ENCODE measurements at places on chromosomes 5 and 9.

DNA sequence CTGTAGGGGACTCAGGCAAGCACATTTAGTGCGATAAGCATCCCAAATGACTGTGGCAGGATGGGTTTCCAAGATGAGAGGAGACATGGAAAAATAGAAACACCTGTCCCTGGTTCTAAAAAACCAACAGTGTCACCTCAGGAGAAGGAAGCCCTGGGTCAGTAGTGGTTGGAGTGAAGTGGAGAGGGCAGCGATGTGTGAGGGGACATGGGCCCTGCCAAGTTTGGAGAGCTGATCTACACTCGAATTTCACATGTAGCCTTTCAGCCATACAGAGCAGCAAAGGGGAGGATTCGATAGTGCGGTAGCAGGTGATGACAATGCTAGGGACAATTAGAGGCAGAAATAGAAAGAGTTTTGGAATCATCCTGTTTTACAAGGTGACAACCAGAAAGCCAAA, 32.6 kb upstream of the LHX2 start:
- no peak for DNase-seq

DNA sequence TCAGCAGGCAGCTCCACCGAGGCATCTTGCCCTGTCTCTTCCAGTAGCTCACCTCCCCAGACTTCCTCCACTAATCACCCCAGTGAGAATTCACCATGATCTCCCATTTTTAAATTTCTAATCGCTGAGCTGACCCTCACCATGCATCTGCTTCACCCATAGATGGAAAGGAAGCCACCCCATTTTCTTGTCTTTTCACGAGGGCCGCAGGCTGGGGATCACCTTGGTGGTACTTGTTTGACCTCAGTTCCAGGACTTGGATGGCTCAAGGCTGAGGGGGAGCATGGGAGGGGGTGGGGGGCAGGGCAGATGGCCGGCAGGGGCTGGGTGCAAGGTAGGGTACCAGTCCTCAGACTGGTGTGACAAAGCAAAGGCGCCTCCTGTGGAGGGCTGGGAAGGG, 3.6 kb downstream of the PROP1 start:
- DNase-seq: no peak

DNA sequence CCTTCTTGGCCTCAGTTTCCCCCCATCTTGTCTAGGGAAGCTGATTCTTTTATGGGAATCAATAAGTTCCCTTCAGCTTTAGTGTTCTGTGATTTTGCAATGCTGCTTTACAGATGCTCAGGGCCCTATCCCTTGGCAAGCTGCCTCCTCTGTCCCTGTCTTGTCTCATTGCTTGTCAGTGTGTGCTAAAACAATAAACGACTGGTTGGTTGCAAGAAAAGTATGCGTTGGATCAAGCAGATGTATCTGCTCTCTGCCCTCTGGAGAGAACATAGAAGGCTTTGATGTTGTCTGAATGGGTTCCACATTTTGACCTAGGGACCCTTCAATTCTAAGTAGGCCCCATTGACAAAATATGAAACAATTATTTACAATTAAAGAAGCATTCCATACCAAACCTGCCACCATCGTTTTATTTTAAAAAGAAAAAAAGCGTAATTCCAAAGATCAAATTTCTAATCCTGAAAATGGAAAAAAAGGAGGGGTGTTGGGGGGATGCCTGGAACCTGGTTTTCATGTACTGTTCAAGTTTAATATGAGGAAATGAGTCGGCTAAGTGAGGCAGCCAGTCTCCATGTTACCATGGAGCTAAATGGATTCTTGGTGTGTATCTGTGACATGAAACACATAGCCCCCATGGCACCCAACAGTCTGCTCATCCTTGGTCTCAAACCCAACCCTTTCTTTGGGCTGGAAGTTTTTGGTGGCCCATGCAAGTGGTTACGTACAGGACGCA, 31.2 kb upstream of the TARS1 start:
- DNase-seq: no peak

GRCh38 chr5:166722939-166723338, 1568.5 kb upstream of the WWC1 start:
- DNase-seq: no peak

- DNase-seq: no peak
These were observed 19.6 kb downstream of the TCERG1 start for GRCh38 chr5:146466521-146467349.

- no peak for DNase-seq
These were observed 889 bp upstream of the ADAMTS12 start for GRCh38 chr5:33892620-33893137.

- no peak for DNase-seq
These were observed 18.7 kb downstream of the IFT74 start for GRCh38 chr9:26974927-26975326.

- no peak for DNase-seq
These were observed 209.5 kb downstream of the DCP2 start for GRCh38 chr5:113186061-113186460.

- DNase-seq: no peak
These were observed 78.0 kb downstream of the PTCH1 start for GRCh38 chr9:95438561-95439357.

DNA sequence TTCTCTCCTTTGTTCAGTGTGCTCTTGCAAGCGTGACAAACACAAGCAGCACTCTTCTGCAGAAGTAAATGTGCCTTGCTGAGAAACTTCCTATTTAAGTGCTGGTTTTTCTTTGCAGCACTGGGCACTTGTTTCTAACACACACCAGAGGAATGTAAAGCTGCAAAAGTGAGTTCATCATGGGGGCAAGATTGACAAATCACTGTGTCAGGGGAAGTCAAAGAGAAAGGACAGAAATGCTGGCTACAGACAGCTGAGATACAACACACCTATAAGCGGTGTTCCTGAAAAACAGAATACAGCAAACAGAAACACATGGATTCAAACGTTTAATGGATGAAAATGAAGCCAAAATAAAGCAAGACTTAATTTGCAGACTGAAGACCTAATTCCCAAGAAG, 19.6 kb downstream of the ROR2 start:
- DNase-seq: no peak

- no peak for DNase-seq
These were observed 18.5 kb downstream of the TPPP start for GRCh38 chr5:674630-675011.

DNA sequence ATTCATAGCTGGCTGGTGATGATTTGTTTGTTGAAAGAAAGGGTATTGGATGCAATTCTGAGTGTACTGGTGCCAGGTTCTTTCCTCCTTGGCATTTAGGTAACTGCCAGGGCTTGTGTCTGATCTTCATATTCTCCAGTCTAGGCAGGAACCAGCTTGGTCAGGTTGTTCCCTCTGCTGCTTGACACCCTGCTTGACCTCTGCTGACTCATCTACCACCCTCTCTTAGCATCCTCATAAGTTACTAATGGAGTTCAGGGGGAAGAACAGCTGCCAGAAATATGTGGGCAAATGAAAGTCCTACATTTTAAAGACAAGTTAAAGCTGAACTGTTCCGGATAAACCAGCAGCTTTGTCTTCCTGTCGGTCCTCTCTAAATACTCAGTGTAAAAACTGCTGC, 116.1 kb upstream of the TNC start:
- no peak for DNase-seq

- no peak for DNase-seq
These were observed 1181.7 kb downstream of the EFNA5 start for GRCh38 chr5:106489004-106489403.

DNA sequence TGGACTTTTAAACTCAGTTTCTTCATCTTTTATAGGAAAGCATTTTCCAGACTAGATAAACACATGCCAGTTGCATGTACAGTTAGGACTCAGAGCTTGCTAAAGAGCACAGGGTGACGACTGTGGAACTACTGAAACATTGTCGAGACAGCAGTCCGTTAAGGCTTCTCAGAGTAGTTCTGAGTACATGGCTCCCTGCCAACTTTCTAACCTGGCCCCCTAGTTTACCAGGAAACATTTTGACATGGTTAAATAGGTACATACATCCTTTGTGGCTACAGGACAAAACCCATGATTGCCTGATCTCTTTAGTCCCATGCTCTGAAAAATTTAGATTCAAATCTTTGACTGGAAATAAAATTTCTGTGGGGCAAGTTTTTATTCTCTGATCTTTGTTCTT, 129.7 kb downstream of the SLF1 start:
- DNase-seq: no peak

DNA sequence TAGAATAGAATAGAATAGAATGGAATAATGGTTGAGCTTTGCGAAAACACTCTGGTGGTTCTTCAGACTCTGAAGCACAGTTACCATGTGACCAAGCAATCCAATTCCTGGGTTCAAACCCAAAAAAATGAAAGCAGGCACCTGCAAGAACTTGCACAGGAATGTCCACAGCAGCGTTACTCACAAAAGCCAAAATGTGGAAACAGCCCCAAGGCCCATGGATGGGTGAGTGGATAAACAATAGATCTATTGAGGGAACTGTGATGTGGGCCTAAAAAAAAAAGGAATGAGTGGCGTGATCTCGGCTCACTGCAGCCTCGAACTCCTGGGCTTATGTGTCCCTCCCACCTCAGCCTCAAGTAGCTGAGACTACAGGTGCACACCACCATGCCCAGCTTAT, 21.4 kb upstream of the TMEM250 start:
- no peak for DNase-seq

- no peak for DNase-seq
These were observed 17.8 kb downstream of the TBCA start for GRCh38 chr5:77758141-77758938.

DNA sequence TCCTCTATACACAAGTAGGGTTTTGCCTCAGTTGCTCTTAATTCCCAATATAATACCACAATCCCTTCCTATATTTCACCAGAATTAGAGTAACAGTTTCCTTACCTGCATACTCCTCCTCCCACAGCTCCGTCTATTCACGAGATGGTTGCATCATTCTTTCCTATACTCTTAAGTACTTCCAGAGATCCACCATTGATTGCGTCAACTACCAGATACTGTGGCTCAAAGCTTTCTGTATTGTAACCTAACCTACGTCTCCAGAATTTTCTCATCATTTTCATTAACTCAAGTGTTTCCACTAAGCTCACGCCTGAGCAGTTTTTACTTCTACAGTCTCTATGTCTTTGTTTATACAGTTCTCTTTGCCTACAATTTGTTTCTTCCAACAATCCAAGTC, 31.2 kb upstream of the MINAR2 start:
- DNase-seq: no peak

DNA sequence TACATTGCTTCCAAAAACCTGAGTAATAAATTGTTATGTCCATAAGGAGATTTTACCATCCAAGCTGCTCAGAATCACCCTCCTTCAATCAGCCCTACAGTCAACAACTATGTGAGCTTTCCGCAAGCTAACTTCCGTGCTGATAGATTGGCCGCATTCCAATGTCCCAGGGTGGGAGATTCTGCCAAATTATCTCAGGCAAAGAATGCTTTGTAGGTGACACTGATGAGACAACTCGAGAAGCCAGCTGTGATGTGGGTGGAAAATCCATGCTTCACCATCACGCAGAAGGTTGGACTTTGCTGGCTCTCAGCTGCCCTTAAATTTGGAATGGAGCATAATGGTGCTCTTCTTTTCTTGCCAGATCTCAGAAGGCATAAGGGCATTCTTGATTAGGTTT, 44.9 kb upstream of the HCN1 start:
- DNase-seq: no peak

- DNase-seq: peak; percentile 72
These were observed 52.3 kb downstream of the PSD2 start for GRCh38 chr5:139847790-139848507.

DNA sequence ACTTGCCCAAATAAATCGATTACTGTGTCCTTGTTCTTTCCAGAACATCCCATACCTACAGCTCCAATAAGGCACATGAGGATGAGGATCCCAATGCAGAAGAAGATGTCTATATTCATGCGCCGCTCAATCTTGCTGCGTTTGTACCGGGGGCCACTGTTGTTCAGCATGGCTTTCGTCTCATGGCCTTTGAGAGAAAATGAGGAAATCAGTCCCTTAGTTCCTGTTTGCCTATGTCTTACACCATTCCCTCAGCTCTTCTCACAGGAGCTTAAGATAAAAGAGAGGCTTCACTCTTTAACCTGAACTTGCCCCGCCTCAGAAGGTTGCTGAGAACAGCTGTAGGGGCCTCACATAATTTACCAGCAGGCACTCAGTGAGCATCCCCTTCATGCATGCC, 211.6 kb downstream of the ATP10B start:
- DNase-seq: no peak

- DNase-seq: no peak
These were observed 4.5 kb downstream of the SLC12A7 start for GRCh38 chr5:1107167-1108022.

DNA sequence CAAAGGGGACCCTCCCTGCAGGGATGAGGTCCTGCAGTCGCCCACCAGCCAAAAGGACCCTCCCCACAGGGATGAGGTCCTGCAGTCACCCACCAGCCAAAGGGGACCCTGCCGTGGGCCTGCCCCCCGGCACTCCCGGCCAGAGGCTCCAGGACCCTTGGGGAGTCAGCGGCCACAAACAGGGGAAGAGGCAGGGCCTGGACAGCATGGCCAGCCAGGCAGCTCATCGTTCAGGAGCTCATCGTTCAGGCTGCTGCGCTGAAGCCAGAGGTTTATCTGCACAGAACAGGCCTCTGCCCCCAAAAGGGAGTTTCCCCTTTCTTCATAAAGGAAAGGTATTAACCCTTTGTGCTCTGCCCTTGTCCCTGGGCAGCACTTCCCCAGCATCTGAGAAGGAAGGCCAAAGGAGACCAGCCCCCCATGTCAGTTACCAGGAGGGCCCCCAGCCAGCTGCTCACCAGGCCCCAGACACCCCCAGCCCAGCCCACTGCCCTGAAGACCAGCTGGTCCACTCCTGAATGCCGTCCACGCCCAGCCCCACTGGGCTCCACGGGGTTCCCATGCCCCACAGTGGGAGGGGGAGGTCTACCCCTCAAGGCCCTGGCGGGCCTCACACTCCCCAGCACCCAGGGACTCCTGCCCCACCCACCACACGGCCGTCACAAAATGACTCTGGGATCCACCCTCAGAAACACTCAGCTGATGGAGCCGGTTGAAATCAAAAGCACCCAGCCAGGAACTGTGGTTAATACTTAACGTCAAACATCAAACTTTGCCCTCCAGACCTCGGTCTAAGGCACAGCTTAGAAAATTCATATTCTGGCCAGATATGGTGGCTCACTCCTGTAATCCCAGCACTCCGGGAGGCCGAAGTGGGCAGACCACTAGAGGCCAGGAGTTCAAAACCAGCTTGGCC, 6.3 kb downstream of the SLC12A7 start:
- peak; percentile 42 for DNase-seq

Measured in CD4-positive, alpha-beta T cell treated with Interleukin-6 at 100 ng/mL for 8 hours (primary cell).